CD4-positive, alpha-beta T cell treated with Interleukin-6 at 100 ng/mL for 8 hours (primary cell): ENCODE measurements at places on chromosomes 4 and X.

DNA sequence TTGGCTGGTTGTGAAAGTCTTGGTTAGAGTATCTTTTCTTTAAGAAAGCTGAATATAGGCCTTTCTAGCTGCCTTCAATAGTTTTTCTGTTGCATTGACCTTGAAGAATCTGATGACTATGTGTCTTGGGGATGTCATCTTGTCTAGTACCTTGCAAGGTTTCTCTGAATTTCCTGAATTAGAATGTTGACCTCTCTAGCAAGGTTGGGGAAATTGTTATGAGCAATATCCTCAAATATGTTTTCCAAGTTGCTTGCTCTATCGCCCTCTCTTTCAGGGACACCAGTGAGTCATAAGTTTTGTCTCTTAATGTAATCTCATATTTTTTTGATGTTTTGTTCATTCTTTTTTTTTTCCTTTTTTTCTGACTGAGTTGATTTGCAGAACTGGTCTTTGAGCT, 194.7 kb downstream of the RAB28 start:
- no peak for DNase-seq

DNA sequence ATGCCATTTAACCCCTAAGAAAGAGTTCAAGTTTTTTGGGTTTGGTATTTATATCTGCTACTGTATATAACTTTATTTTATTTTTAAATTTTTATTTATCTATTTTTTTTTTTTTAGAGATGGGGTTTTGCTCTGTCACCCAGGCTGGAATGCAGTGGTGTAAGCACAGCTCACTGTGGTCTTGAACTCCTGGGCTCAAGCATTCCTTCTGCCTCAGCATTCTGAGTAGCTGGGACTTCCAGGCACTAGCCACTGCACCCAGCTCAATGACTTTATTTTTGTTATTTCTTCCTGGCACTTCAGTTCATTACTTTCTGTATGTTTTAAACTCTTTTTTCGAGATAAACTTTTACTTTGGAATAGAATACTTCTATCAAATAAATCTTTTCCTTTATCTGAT, 42.4 kb upstream of the PGAM4 start:
- no peak for DNase-seq

DNA sequence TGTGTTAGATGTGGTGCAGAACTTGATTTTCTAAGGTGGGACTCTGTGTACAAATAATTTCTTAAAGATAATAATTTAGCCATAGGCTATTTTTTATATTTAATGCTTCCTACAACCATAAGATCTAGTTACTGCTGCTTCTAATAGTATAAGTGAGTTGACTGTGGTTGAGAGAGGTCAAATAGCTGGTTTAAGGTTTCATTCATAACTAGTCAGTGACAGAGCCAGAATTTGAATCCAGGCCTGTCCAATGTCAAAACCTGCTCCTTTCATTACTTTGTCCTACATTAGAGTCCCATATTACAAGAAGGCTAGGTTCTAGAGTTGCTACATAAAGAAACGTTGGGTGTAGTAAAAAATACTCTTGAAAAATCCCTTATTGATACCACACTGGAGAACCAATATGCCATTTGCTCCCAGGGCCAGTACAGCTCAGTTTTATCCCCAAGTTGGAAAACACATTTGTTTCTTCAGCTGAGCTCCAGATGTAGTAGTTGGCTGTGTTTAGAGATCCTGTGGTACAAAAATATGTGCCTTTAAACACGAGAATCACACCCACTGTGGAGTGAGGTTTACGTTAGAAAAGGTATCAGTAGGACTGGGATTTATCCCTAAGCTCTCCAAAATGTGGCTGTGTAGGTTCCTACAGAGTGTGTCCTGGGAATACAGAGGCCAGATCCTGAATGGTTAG, 84.3 kb downstream of the REPS2 start:
- no peak for DNase-seq

GRCh38 chr4:151807220-151807619, 46.4 kb upstream of the GATB start:
- DNase-seq: no peak

DNA sequence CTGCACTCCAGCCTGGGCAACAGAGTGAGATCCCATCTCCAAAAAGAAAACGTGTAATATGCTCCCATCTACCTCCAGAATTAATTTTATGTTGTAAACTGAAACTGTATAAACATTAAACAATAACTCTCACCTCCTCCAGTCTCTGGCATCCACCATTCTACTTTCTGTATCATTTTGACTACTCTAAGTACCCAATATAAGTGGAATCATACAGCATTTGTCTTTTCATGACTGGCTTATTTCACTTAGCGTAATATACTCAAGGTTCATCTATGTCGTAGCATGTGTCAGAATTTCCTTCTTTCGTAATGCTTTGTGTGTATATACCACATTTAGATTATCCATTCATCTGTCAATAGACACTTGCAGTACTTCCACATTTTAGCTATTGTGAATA, 20.6 kb downstream of the F8 start:
- DNase-seq: no peak
